ENCODE measurements at places on chromosomes 4 and X. TPM values are rescaled to one million over a fixed set of nuclear protein-coding genes. Genes with fewer than 3 reads are reported as not detected.

Gene CXCL3
- 19.7 TPM for total RNA-seq

Gene ARMCX1
- total RNA-seq: 36.3 TPM

Gene RXFP1
- 0.29 TPM for total RNA-seq

Gene NEIL3
- total RNA-seq: 14.6 TPM

All from placental pericyte (primary cell).